ENCODE measurements at places on chromosomes 5 and 9. TPM values are rescaled to one million over a fixed set of nuclear protein-coding genes. Genes with fewer than 3 reads are reported as not detected.
A peak's percentile ranks its signal among the peaks of the same experiment; 100 is the strongest.

DNA sequence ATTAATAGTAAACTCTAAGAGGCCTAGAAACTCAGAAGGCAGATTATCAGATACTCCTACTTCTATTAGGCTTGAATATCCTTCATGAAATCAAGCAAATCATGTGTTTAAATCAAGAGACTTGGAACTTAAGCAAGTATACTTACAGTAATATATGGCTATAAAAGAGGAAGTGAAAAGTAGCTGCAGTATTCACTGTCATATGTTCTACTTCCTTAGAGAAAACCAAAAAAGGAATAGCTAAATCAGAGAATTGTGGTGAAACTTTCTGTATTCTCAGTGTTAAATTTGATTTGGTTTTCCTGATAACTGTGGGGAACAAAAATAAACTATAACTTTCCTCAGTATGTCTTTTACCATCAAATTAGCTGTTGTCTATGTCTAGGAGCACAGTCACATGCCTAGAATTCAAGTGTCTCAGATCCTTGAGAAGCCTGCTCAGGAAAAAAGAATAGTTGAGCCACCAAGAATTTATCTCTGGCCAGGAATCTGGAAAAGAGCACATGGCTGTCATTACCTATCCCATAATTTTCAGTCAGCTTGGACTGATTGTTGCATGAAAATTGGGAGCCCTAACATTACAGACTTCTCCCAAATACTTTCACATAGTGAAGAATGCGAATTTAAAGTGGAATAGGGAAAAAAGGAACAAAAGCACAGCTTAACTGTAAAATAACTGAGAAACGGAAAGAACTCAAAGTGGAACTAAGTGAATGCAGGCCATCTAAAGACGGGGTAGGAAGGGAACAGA lies 1.7 kb downstream of the FKBP15 start:
- peak; percentile 77 for DNase-seq

DNA sequence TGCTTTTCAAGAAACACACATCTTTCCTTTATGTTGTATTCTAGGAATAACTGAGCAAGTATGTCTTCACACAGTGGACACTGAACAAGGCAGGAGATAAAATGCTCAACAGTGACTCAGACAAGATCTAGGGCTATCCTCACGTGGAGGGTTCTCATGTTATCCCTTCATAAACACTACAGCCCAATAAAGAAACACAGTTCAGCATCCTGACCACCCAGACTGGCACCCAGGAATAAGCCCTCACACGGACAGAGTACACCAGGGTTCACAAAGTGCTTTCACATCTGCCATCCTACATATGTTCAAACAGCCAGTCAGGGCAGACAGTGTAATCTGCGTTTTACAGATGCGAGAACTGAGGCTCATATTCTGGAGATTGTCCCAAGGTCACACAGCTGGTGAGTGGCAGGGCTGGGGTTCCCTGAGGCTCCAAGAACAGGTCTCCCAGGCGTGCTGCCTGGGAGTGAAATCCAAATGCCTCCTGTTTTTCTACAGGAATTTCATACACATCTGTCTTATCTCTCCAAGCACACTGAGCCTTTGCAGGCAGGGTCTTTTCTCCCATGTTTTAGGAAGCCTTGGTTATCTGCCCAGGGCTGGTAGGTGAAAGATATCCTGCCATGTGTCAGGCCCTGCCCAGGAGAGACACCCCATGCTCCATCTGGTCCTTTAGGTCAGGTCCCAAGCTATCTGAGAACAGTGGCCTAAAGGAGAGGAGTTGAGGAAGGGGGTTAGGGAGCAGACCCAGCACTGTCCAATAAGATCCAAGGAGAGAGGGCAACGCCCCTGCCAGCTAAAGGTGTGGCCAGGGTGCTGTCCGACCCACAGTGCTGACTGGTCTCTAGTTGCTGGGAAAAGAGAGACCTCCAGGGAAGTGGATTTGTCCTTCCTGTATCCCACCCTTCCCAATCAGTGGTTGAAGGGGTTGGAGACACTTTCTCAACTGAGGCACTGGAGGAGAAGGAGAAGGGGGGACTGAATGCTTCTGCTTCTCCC lies 47.9 kb upstream of the XPA start:
- no peak for DNase-seq

- no peak for DNase-seq
Observed at GRCh38 chr9:134671341-134672113, 29.9 kb downstream of the COL5A1 start.

FAM151B gene
- 0.36 TPM for total RNA-seq

PRDM9 gene
- total RNA-seq: not detected

DNA sequence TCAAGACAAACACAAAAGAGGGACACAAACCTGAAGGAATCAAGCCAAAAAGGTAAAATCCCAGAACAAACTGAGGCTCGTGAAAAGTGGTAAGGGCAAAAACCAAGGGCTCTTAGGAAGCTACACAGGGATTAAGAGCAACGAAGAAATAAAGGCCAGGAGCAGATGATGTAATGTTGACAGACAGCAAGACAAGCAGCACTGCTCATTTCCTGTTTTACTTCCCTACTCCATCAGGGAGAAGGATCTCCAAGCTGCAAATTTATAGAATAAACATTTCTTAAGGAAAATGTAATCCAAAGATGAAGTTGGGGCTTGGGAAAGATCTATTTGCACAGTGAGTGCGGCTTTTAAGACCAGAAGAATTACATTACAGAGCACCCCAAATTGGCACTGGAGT lies 182.3 kb upstream of the MAP1B start:
- DNase-seq: no peak

DNA sequence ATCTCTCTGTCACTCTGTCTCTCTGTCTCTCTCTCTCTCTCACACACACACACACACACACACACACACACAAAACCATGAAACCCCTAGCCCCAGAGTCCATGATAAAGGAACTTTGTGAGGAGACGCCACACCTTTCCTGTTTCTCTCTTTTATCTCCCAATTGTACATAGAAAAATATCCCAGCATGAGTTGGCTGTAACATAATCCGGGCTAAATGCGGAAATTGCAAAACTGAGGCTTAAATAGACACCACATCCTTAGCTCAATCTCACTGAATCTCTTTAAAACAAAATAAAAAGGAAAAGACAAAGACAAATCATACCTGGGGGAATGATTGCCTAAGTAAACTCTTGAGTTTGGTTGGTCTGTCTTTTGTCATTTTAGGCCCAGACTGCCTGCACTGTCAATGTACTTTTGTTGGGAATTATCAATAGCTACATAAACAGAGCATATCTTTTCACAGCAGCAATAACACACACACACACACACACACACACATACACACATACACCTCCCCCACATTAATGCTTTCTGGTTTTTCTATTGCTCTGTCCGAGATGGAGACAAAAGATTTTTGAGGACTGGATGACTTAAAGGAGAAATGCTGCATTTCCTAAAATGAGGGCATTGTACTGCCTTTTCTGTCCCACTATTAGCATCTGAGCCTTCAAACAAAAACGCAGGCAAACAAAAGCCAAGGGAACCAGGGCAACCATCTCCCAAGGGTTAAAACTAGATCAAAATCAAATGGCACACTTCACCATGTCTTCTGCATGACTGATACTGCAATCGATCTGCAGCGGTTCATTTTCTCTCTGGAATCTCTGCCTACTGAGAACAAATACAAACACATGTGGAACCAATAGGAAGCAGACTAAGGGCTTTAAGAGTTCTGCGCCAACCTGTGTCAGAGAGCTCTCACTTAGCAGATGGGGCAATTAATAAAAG lies 321.5 kb downstream of the NFIB start:
- DNase-seq: no peak

GRCh38 chr5:95163079-95163478 lies 121.8 kb downstream of the MCTP1 start:
- DNase-seq: no peak

DNA sequence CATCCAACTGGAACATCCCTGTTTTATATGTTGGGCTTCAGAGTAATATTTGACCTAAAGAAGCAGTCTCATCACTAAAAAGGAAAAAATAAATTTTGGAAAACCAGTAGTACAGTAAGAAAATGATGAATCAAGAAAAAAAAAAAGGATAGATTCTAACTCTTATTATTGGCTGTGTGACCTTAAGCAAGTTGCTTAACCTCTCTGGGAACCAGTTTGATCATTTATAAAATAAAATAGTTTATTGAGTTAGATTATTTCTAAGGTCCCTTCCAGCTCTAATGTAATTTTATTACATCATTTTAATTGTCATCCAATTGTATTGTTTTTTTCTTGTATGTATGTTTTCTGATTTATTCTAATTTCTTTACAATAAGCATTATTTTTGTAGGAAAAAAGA lies 127.0 kb downstream of the PRELID2 start:
- no peak for DNase-seq

DNA sequence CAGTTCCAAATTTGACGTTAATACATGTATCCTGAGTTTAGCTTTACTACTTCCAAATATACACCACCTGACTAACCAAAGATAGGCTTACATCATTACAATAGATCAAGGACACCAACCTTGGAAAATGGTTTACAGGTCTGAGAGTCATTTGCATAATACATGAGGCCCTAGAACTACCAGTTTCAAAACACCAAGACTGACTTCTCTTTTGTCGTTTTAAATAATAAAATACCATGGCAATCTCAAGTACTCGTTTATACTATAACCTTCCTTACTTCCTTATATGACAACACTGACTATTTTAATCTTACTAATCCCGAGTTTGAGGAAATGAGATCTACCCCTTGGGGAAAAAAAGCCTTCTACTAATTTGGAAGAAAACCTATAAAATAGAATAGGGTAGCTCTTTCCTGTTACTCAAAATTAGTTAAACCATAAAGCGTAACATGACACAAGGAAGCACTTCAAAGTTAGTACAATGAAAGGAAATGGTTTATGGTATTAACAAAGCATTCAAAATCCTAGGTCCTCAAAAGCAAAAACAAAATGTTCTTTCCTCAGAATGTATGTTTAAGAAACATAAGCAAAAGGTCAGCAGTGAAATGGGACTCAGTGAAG lies 42.1 kb downstream of the UBQLN1 start:
- DNase-seq: no peak

All from Karpas-422 (cell line).